ENCODE measurements at places on chromosomes 6 and 20.

- no peak for DNase-seq
Measured at GRCh38 chr6:82240186-82240585, 7.4 kb downstream of the IBTK start.

- DNase-seq = peak; percentile 53
Measured at GRCh38 chr6:26360451-26361416, 4.3 kb upstream of the BTN3A2 start.

GRCh38 chr6:27091661-27092315, 155.7 kb upstream of the PRSS16 start:
- peak; percentile 48 for DNase-seq

GRCh38 chr6:75605635-75606034, 4.0 kb downstream of the SENP6 start:
- DNase-seq = no peak

DNA sequence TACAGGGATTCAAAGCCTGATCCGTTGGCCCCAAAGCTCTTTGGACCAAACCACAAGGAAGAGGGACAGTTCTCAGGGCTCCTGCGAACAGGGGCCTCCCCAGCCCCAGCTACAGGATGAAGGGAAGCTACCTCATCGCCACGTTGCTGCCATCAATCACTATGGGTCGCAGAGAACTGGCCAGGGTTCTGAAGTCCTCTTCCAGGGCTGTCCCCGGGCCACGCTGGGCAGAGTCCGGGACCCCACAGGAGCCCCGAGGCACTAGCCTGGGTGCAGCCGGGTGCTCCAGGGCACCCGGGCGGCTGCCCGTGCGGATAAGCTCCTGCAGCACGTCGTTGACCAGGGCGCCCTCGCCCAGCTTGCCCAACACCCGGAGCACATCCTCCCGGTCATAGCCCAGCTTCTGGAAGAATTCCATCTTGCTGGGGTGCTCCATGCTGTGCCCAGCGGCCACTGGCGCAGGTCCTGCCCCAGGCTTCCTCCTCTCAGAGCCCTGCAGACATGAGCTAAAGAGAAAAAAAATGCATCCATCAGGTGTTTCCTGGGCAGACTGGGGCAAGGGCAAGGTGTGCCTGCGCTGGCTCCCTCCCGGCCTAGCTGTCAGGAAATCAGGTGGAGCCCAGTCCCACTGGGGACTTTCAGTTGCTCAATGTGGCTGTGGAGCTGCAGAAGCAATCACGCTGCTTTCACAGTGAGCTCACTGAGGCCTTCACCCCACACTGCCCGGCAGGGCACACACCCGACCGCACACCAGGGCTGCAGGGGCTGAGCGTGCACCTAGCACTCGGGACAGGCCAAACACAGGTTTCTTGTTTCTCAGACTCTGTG, 10.5 kb downstream of the ZC3H12D start:
- no peak for DNase-seq

DNA sequence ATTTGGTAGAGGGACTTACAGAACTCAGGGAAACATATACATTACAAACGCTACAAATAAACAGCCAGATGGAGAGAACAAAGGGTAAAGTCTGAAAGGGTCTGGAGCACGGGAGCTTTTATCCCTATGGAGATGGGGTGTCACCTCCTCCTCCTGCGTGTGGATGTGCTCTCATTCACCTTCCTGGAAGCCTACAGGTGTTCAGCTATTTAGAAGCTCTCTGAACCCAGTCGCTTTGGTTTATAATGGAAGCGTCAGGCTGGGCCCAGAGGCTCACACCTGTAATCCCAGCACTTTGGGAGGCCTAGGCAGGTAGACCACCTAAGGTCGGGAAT, 17.7 kb upstream of the ITCH start:
- no peak for DNase-seq

- no peak for DNase-seq
Measured at GRCh38 chr6:7675353-7675945, 50.5 kb upstream of the BMP6 start.

DNA sequence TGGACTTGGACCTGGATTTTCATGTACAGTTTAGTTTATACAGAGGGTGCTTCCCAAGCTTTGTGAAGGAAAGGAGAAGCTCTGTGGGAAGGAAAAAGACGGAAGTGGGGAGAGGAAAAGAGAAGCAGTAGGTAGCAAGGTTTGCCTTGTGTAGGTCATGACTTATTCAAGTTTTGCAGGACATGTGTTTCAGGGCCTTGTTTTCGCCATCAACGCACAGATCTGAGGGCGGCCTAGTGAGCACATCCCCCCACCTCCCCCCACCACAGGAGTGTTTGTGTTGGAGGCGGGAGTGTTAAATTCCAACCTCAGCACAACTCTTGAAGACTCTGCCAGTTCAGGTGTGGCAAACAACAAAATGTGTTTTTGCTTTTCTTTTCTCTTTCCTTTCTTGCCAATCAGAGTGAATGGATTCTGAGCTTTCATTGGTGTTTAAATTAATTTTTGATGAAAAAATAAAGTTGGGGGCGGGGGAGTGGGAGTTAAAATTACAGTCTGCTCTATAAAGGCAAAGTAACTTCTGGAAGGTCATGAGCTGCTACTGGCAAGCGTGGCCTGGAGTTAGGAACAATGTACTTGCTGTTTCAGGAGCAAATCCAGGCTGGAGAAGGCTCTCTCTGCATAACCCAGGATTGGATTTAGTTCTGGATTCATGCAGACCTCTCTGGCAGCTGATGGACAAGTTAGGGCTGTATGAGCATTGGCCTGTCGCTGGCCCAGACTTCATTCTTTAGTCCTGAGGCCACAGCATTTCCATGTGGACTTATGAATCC, 338.5 kb downstream of the CD83 start:
- no peak for DNase-seq

- DNase-seq = no peak
Measured at GRCh38 chr6:36829919-36830544, 9.2 kb downstream of the CPNE5 start.

- DNase-seq = no peak
Measured at GRCh38 chr6:17932330-17932852, 55.0 kb downstream of the KIF13A start.

DNA sequence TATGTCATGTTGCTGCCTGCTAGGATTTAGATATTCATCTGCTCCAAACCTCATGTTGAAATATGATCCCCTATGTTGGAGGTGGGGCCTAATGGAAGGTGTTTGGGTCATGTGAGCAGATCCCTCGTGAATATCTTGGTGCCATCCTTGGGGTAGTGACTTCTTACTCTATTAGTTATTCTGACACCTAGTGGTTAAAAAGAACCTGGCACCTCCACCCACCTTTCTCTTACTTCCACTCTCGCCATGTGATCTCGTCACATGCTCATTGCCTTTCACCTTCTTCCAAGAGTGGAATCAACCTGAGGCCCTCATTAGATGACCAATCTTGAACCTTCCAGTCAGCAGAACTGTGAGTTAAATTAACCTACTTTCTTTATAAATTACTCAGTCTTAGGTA, 549.4 kb upstream of the SYNCRIP start:
- DNase-seq = no peak

GRCh38 chr20:63945921-63946920, 10.0 kb downstream of the UCKL1 start:
- DNase-seq = no peak

DNA sequence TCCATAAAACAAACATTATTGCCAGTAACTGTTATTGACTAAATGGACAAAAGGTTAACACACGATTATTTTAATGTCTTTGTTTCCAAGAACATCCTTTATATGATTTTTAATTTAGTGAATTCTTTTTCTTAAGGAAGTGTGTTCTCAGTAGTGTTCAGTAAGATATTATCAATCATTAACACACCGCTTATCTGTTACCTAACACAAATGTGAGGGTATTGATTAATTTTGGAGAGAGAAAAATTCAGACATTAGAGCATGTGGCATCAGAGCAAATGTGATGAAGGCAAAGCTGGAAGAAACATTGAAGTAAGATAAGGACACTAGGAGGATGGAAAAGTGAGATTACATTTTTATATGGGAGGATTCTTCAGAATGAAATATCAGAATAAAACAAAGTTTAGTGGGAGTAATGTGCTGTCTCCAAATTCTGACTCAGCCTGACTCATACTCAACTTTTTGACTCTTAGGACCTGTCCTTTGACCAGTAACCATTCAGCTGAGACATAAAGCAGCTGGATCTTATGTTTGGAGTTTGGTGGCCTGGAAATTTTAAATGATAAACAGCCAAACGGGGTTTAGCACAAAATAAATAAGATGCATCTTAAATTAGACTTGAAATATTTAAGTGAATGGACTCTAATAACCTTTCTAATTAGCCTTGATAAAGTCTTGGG, 348.6 kb downstream of the CD109 start:
- no peak for DNase-seq

GRCh38 chr20:301886-302848, 4.8 kb downstream of the ZCCHC3 start:
- DNase-seq = no peak

DNA sequence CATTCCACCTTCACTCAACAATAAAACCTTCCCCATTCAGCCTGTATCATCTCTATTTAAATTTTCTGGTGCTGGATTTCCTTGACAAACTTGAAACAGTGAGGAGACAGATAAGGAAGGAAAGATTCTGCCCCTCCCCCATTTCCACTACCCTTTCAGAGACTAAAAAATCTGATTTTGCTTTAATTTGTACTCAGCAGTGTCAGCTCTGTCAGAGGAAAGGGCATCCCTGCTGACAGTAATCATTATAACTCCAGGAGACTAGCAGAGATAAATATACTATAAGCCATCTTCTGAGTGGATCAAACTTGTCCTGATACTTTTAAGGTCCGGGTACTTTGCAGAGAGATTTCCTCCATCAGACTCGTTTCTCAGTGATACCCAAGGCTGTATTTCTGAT, 155.6 kb downstream of the SAMD5 start:
- no peak for DNase-seq

DNA sequence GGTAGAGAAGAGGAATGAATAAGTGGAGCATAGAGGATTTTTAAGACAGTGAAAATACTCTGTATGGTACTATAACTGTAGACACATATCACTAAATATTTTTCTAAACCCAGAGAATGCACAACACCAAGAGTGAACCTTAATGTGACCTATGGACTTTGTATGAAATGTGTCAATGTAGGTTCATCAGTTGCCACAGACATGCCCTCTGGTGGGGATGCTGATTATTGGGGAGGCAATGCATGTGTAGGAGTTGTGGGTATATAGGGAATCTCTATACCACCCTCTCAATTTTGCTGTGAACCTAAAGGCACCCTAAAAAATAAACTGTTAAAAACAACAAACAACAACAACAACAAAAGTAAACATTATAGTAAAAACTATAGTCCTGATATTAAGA, 293.7 kb downstream of the RNF144B start:
- DNase-seq = no peak

GRCh38 chr6:135087803-135088202, 33.2 kb upstream of the HBS1L start:
- peak; percentile 50 for DNase-seq

- peak; percentile 14 for DNase-seq
Measured at GRCh38 chr20:584161-584970, 25.7 kb downstream of the TCF15 start.

- DNase-seq = no peak
Measured at GRCh38 chr6:32920715-32921114, 20.1 kb downstream of the HLA-DMB start.

DNA sequence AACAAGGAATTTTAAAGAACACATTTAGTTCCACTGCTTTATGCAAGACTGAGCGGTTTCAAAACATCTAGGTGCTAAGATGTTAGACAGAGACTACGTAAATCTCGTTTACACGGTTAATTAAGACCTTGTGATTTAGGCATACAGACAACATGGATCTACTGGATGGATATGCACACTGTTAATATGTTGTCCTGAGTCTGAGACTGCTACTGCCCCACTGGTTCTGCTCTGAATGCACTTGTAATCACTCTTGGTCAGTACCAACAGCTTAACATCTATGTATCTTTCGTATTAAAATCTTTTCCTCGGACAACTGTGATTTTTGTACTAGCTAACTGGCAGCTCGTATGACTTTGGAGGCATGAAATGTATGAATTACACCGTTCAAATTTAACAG, 3.1 kb downstream of the MAN1A1 start:
- no peak for DNase-seq

- no peak for DNase-seq
Measured at GRCh38 chr6:3561725-3562124, 104.9 kb upstream of the SLC22A23 start.

DNA sequence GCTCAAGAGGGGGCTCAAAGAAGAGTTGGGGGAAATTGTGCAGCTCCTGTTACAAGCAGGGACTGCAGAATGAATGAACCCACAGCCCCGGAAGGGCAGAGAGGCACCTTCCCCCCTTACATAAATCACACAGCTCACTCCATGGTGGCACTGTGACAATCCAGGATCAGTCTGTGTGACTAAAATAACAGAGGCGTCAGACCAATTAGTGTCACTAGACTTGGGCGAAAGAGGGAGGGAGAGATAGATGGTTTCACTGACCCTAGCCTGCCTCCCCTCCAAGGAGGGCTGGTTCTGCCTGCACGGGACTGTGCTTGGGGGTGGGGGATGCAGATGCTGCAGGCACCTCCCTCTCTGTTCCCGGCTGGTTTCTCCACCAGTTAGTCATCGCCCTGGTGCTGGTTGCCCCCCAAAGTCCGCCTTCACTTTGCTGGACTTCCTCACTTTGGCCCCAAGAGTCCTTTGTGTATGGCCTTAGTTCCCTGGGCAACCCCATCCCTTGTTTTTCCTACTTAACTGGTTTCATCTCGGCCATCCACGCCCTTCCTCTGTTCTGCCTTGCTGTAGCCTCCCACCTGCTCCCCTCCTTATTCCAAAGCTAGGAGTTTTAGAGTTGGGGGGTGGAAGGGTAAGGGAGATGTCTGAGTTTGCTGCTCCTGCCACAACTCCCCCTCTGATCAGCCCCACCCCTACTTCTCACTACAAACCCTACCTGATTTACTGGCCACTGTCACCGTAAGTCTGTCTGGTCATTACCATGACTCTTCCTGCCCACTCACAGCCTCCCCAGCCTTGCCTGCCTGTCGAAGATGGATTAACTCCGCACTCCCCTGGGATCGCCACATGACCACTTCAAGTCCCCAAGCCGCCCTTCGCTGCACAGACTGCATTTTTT, 17.7 kb downstream of the CCDC167 start:
- no peak for DNase-seq

GRCh38 chr6:41805830-41806774, 18.6 kb downstream of the TOMM6 start:
- DNase-seq = no peak

DNA sequence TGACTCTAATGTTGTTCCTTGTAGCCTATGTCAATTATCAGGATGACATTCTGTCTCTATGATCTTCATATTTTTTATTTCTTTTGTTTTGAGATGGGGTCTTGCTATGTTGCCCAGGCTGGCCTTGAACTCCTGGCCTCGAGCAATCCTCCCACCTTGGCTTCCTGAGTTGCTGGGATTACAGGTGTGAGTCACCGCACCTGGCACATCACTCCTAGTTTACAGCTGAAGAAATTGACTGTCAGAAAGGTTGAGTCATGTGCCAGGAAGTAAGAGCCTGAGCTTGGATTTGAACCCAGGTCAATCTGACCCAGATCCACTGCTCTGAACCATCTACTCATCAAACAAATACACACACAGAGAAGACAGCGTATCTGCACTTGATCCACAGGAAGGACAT, 14.4 kb downstream of the PPP1R3G start:
- no peak for DNase-seq

DNA sequence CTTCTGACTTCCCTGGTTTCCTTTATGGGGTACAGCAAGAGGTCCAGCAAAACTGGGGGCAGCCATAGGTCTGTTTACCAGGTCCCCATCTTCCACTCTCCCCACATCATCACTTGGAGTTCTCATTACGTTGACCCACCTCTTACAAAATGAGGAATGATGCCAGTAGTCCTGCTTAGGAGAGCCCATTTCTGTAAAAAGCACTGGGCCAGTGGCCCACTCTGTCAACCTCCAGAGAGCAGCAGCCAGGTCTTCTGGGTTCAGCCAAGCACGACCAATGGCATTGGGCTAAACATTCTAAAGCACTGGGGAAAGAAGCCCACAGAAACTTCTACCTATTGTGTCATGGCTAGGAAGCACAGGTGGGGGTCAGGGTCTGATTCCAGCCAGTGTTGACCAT, 13.9 kb downstream of the ZC3H12D start:
- no peak for DNase-seq
